ENCODE measurements at places on chromosomes 6 and 20.

DNA sequence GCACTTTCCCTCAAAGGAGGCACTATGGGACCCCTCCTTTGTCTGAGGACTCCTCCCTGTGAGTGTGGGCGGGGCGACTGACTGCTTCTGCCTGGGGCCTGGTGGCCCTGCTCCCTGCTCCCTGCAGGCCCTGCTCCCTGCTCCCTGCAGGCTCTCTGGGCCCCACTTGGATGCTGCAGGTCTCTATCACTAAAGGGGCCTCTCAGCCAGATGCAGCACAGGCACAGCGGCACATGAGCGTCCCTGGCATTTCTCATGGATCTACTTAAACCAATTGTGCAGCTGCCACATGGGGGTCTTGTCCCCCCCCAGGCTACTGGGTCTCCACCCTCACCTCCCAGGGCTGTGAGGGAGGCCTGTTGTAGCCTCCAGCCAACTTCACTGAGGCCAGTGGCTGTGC, 7.8 kb downstream of the EEF1A2 start:
- DNase-seq: no peak

- no peak for DNase-seq
Observed at GRCh38 chr20:50292591-50293283, 102.1 kb downstream of the CEBPB start.

- no peak for DNase-seq
Observed at GRCh38 chr20:4435225-4435624, 286.5 kb upstream of the PRND start.

DNA sequence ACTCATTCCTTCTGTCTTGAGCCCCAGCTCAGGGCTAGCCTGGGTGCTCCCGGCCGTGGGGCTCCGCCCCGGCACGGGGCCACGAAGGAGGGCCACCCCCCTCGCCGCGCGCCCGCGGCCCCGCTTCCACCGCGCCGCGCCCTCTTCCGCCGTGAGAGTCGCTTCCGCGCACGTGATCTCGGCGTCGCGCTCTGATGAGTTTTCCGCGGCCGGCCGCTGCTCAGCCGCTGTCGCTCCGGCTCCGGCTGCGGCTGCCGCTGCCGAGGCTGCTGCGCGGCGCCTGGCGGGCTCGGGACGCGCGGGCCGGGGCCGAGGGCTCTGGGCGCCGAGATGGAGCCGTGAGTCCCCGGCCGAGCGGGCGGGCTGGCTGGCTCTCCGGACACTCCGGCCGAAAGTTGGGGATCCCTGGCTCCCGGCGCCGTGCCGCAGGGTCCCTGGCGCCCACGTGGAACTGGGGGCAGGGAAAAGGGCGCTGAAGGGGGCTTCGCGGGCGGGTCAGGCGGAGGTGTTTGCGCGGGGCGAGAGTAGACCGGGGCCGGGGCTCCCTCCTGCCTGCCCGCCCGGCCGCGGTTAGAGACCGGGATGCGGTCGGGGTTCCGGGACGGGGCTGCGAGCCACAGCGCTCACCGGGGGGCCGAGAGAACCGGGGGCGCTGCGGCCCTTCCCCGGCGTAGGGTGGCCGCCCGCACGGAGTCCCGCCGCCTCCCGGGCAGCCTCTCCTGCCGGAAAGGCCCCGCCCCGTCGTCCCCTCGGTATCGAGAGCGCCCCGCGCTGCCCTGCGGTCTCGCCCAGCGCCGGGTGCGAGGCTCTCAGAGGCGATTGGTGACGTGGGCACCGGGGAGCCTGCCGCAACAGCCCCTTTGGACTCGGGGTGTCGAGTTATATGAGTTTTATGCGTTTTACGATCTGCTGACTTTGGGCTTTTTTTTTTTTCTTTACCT, at the start of gene TMEM181:
Gene TMEM181 (plus strand): TSS at position 197 of the 941 bp plus-strand sequence. CDS start 134 bp downstream, at position 331.
- peak; percentile 76 for DNase-seq

DNA sequence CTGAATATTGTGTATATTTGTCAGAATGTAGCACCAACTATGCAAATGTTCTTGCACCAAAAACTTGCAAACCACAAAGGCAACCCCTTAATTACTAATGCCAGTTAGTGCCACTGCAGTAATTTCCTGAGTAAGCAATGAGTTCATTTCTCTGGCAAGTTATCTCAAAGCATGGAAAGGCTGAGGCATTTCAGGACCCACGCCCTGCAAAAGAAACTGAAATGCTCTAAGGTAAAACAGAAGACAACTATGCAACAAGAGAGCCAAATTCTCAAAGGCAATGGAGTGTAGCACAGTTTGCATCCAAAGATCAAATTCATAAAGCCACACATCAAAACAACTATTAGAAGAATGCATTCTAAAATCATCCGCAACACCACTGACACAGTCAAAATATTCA, 994.4 kb downstream of the EYS start:
- no peak for DNase-seq

- no peak for DNase-seq
Observed at GRCh38 chr20:37179683-37180524, 556 bp upstream of the MROH8 start.

DNA sequence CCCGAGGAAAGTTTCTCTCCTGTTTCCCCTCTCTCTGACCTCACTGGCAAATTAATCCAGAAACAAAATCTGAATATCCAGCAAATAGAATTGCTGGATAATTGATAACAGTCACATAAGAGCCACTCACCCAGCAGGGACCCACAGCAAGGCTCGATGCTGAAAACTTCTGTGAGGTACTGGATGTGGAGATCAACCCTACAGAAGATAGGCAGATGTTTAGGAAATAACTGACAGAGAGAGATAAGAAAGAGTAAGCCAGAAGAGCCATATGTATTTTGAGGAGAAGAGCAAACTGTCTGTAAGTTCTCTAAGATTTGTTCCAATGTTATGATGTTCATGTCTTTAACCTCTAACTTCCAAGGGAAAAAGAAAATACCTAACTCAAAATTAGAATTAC, 59.7 kb downstream of the PKHD1 start:
- DNase-seq: no peak

- DNase-seq: no peak
Observed at GRCh38 chr6:107123501-107123900, 8.2 kb upstream of the BEND3 start.

- DNase-seq: no peak
Observed at GRCh38 chr6:47351621-47352020, 41.9 kb upstream of the TNFRSF21 start.

DNA sequence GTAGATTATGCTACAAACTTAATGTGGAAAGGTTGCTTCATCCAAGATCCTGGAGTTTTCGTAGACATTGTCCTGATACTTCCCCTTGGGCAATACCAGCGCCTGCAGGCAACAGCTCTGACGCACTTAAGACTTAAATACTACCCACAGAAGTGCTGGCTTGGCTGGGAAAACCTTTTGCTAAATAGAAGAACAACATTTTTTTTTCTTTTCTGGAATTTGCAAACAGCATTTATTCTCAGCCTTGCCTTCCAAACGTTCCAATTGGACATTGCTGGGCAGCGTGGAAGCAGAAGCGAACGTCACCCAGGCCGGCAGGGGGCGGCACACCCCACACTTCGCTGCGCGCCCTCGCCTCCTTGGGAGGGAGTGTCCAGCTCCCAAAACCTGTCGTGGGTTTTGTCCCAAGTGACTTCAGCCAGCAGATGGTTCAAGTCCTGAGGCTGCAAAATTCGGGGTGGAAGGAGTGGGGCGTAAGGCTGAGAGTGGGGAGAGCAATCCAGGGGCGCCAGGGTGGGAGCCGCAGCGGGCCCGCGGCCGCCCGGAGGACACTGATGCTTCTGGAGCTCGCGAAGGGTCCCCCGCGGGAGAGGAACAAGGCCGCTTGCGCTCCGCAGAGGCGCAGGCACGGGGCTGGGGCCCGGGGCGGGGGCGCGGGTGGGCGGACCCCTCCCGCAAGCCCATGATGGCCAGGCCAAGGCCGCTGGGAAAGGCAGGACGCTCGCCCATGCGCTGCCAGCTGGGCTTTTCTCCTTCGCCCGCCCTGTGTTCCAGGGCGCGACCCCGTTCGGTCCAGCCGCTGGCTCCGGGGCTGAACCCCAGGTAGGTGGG, 60.8 kb upstream of the MAP3K4 start:
- peak; percentile 12 for DNase-seq

DNA sequence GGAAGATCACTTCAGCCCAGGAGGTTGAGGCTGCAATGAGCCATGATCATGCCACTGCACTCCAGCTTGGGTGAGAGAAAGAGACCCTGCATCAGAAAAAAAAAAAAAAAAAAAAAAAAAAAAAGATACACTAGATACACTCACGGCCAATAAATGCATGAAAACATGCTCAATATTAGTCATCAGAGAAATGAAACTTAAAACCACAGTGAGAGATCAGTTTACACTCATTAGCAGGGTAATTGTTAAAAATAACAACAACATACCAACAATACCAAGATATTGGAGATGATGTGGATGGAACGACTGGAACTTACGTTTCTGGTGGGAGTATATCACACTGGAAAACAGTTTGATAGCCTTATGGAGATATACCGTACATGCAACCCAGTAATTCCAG, 29.9 kb downstream of the HS3ST5 start:
- no peak for DNase-seq

DNA sequence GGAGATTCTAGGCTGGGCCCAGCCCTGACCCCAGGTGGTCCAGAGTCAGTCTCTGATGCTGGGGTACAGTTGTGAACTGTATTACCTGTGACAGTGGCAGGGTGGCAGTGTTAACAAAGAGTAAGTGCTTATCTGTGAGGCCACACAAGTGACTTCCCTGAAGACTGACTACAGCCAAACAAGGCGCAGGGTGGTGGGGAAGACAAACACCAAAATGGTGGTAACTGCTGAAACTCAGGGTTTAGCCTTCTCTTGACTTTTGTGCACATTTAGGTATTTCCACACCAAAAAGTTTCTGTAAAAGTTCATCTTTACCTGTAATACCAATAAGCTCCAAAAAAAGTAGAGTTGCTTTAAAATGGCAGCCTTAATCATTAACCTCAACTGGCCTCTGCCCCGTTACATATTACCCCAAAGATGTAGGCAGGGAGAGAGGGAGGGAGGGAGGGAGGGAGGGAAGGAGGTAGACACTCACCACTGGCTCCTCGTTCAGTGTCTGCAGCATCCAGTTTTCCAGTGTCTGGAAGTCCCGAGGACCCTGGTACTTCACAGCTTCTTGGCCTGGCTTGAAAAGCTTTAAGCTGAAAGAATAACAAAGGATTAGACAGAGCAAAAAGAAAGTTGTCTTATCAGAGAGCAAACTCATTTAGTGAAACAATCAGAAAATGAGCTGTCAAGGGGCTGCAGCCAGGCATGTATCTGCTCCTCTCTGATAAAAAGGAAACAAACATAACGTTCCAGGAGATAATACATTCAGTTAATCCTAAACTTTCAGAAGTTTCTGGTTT, 11.3 kb downstream of the TXNDC5 start:
- DNase-seq: no peak

- no peak for DNase-seq
Observed at GRCh38 chr20:38344107-38344701, 2.1 kb upstream of the LBP start.

- DNase-seq: no peak
Observed at GRCh38 chr6:139680819-139681218, 306.4 kb upstream of the CITED2 start.

DNA sequence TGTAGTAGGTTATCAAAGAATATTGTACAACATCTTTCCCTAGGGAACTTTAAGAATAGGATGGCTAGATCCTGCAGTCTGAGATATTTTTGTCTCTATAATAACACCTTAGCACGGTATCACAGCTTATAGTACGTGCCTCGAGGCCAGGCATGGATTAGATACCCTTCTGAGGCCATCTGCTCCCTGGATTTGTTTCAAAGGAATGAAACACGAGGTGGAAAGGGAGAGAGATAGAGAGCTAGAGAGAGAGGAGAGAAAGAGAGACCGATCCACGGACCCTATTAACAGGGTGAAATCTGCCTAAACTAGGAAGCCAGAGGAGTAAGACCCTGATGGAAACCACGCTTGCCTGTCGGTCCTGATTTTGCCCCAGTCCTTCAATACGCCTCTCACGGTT, 92.5 kb downstream of the CD83 start:
- DNase-seq: no peak

GRCh38 chr6:34583461-34583860, 27.3 kb upstream of the SPDEF start:
- DNase-seq: no peak

GRCh38 chr6:75220357-75220756, 14.5 kb upstream of the COL12A1 start:
- DNase-seq: no peak

- no peak for DNase-seq
Observed at GRCh38 chr6:11083491-11083890, 10.1 kb upstream of the SMIM13 start.

GRCh38 chr20:9909167-9909566, 70.3 kb upstream of the PAK5 start:
- DNase-seq: no peak

GRCh38 chr6:33315793-33316602, 1.5 kb downstream of the ZBTB22 start:
- no peak for DNase-seq

DNA sequence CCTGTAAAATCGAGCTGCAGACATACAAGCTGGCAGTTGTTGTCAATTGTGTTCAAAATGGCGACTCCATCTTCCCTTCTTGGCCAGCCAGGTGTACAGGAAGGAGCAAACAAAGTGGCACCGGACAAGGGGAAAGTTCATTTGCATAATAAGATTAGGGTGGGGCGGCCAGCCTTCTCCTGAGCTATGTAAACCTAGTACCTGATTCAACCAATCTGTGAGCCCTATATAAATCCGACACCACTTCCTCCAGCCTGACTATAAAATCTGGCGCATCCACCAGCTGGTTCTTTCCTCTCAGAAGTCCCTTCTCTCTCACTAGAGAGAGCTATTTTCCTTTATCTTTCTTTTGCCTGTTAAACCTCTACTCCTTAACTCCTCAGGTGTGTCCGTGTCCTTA, 8.1 kb upstream of the HBS1L start:
- DNase-seq: no peak

DNA sequence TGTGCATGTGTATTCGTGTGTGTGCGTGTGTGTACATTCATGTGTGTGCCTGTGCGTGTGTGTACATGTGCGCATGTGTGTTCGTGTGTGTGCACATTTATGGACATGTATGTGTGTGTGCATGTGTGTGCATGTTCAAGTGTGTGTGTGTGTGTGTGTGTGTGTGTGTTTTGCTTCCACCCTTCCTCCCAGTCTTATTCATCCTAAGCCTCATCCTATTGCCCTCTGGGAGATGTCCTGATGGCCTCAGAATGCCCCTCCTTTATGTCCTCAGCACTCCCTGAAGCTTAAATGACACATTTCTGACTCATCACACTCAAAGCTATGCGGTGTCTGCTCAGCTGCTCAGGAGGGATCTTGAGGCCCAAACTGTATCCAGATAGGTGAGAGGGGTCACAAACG, 76.6 kb upstream of the CCDC167 start:
- DNase-seq: no peak

DNA sequence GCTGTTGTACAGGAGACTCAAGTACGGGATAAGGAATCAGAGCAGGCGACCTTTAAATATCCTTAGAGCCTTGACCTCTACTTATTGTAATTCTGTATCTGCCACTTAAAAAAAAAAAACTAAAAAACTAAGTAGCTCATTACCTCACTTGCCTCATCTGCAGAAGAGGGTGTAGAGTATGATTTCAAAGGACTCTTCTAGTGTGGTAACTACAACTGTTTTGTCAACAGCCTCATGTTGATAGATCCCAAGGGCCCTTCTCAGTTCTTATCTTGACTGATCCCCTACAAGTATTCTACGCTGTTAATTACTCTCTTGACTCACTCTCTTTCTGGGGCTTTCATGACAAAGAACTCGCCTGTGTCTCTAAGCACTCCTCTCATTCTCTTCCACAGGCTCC, 16.7 kb upstream of the PDYN start:
- no peak for DNase-seq

GRCh38 chr6:5173810-5174209, 86.9 kb downstream of the LYRM4 start:
- DNase-seq: no peak

- DNase-seq: no peak
Observed at GRCh38 chr20:32473231-32474008, 111.7 kb downstream of the NOL4L start.

All from memory B cell (primary cell).